Activated CD4-positive, CD25-positive, alpha-beta regulatory T cell treated with anti-CD3 and anti-CD28 coated beads, Interleukin-2, amount 50 U/mL, for 24 hours (primary cell): ENCODE measurements at places on chromosomes 1 and 21.

DNA sequence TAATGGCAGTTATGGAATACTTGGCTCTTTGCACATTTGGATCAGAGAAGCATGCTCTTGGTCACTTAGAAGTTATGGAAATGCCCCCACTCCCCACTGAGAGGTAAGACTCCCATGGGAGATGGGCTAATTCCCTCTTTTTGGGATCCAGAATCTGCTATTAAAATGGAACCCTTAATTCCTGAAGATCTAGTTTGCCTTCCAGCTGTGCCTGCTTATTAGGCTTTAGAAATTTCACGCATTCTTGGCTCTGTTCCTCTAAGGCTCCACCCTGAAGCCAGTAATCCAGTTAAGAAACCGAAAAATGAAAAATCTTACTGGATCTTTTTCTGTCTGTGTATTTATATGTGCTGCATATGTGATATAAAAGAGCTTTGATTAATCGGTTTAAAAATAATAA is 76.7 kb downstream of the USH2A start:
- ATAC-seq = no peak

GRCh38 chr1:237709355-237709754 is 181.4 kb downstream of the ZP4 start:
- ATAC-seq = no peak

DNA sequence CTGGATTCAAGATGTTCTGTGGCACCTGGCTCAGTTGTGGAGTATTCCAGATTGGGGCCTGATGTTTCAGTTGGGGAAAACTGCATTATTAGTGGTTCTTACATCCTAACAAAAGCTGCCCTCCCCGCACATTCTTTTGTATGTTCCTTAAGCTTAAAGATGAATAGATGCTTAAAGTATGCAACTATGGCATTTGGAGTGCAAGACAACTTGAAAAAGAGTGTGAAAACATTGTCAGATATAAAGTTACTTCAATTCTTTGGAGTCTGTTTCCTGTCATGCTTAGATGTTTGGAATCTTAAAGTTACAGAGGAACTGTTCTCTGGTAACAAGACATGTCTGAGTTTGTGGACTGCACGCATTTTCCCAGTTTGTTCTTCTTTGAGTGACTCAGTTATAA is 7.2 kb downstream of the FPGT start:
- no peak for ATAC-seq

DNA sequence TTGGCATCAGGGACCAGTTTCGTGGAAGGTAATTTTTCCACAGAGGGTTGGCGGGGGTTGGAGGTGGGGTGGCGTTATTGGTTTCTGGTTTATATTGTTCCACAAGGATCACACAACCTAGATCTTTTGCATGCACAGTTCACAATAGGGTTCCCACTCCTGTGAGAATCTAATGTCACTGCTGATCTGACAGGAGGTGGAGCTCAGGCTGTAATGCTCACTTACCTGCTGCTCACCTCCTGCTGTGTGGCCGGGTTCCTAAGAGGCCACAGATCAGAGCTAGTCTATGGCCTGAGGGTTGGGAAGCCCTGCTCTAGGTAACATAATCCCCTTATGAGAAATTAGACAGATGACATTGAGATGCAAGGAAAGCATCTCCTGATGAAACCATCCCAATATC is 12.6 kb downstream of the GBP5 start:
- no peak for ATAC-seq
